ENCODE measurements at places on chromosomes 6 and 20.

GRCh38 chr6:31557443-31558317 lies 10.3 kb downstream of the NFKBIL1 start:
- DNase-seq, result no peak

DNA sequence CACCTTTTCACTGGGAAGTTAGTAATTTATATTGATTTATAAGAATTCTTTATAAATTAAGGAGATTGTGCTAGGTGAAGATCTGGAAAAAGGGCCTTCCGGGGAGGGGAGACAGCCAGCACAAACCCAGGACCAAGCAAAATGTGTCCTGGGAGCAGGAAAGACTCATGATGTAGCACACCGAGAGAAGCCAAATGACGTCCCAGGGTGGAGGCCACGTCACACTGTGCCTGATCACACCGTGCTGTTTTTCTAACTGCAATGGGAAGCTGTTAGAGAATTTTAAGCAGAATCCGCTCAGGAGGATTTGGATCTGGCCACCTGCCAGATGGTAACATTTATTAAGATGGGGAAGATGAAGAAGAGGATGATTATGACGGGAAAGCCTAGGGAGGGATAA lies 72.7 kb upstream of the AKAP12 start:
- no peak for DNase-seq

DNA sequence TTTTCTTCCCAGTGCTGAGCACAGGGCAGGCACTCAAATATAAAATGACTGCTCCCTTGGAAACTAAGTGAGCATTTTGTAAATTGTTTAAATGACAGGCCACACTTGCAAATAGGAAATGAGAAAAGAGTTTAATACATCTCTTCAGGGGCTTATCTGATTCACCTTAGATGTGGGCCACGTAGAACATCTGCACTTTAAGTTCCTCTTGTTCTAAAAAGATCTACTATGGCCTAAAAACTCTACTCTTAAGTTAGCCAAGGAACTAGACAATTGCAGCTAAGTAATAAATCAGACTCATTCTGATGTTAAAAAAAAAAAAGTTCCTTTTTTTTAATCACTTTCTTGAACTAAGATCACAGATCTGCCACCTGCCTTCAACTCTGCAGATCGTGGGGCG lies 126.3 kb downstream of the KIF16B start:
- no peak for DNase-seq

GRCh38 chr6:133758815-133759335 lies 130.0 kb upstream of the TCF21 start:
- DNase-seq, result no peak

DNA sequence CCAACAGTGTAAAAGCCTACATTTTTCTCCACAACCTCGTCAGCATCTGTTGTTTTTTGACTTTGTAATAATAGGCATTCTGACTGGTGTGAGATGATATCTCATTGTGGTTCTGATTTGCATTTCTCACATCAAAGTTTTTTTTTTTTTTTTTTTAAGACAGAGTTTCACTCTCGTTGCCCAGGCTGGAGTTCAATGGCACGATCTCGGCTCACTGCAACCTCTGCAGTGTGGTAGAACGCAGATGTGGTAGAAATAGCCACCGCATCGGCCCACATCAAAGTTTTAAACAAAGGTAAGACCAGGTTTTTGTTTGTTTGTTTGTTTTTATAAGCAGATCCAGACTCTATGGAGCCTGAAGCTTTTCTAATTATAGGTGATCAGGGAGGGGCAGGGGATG lies 12.7 kb upstream of the PPP1R3G start:
- DNase-seq, result no peak

DNA sequence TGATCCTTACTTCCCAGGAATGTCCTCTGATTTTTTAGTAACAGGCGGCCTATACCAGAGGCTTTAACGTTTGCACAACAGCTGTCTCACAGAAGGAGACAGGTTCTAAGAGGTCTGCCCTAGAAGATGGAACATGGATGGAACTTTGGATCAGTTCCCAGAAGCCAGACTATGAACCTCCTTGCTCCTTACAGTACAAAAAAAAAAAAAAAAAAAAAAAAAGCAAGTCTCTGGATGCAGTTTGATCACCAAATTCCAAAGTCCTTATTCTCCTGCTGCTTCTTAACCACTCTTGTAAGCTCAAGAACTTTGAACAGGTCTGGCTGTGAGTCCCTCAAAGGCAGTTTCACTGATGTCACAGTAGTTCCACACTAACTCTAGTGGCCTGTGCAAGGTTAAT lies 2.0 kb upstream of the TRMT11 start:
- no peak for DNase-seq

- DNase-seq, result no peak
Observed at GRCh38 chr20:25293910-25294458, 46.1 kb downstream of the PYGB start.

DNA sequence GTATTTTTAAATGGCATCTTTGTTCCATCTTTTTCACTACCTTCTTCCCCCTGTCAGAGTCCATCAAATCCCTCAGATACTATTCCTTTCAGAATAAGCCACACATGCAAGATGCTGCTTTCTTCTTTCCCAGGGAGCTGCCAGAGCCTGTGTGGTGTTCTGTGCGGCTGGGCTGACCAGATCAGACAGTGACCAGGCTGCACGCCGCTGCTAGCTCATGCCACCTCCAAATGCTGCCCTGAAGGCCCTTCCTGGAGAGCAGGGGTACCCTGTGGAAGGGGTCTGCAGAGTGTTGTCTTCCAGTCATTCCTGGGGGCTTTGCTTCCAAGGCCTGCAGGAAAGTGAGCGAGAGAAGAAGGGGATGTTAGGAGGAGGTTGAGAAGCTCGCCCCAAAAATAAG lies 179.1 kb upstream of the SUPT3H start:
- DNase-seq, result no peak

DNA sequence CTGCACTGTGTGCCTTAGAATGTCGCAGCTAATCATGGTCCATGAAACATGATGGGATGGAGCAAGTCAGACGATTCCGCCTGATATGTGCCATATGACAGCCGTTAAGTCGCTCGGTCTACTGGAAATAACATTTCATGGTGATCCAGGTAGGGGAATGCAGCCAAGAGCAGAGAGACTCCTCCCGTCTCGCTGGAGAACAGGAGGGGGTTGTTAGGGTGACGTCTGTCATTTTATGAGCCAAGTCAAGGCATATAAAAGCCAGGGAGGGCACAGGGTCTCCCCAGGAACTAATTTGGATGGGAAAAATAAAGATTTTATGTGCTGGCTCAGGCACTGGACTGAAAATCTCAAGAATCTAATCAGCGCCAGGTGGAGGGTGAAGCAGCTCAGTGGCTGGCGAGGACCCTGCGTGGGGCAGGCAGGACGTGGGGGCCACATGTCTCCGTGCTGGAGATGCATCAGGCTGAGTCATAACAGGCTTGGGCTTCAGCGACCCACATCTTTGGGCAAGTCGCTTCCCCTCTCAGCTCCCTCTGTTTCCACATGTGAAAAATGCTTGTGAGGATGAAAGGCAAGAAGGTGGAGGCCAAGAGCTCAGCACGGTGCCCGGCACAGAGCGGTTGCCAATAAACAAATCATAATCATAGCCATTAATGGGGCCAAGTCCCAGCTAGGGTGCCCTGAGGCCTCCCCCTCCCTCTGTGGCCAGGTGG lies 234.6 kb downstream of the ANKRD60 start:
- DNase-seq, result no peak

GRCh38 chr6:85676086-85676729 lies 33.5 kb upstream of the SYNCRIP start:
- DNase-seq, result no peak

- no peak for DNase-seq
Observed at GRCh38 chr6:64050590-64050989, 415.0 kb downstream of the PHF3 start.

GRCh38 chr6:134357022-134357487 lies 39.1 kb upstream of the SGK1 start:
- DNase-seq, result no peak

- no peak for DNase-seq
Observed at GRCh38 chr6:47323321-47323720, 13.6 kb upstream of the TNFRSF21 start.

- no peak for DNase-seq
Observed at GRCh38 chr6:164763788-164764187, 545.6 kb downstream of the C6orf118 start.
